ENCODE measurements at places on chromosomes 12 and 14.

DNA sequence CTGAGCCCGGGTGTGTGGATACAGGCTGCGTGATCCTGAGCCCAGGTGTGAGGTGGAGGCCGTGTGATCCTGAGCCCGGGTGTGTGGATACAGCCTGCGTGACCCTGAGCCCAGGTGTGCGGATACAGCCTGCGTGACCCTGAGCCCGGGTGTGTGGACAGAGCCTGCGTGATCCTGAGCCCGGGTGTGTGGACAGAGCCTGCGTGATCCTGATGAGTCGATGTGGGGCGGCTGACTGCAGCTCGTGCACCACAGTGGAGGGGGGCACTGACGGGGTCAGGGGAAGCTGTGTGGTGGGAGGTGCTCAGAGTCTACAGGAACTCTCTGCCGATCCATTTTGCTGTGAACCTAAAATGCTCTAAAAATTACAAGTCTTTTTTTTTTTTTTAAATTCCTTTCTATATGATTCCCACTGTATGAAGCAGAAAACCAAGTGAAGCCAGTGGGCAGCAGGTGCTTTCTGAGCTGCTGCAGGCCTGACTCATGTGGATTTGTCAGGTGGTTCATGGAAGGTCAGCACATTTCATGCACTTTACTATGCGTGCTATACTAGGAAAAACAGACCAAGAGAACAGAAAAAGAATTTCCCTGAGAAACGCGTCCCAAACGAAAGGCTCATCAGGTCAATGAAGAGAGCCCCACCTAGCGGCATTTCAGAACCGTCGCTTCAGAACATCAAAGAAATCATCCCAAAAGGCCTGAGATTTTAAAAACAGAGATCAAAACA is 19.3 kb downstream of the BRF1 start:
- DNase-seq = peak; percentile 81

- peak; percentile 68 for DNase-seq
These were observed at the start of gene STON2 for GRCh38 chr14:81400202-81400678. STON2 (minus strand) TSS chr14:81400324; CDS start chr14:81398382, 1,942 bp downstream.

DNA sequence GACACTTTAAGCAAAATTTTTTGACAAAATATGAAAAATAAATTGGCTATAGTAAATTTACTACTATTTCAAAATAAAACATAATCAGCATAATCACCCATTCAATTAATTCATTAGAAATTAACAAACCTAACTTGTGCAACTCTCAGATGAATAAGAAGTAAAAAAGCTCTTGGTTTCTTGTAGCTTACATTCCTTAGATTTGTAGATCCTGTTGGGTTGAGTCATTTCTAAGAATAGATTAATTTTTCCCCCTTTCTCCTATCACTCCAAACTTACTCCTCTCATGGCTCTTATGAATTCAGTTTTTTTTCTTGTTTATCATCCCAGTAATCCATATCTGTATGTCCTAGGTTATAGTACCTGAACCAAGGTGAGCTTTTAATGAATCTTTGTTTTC is 230.9 kb upstream of the LRIG3 start:
- peak; percentile 56 for DNase-seq

GRCh38 chr14:102779574-102780315 is 2.5 kb downstream of the TRAF3 start:
- DNase-seq = no peak

DNA sequence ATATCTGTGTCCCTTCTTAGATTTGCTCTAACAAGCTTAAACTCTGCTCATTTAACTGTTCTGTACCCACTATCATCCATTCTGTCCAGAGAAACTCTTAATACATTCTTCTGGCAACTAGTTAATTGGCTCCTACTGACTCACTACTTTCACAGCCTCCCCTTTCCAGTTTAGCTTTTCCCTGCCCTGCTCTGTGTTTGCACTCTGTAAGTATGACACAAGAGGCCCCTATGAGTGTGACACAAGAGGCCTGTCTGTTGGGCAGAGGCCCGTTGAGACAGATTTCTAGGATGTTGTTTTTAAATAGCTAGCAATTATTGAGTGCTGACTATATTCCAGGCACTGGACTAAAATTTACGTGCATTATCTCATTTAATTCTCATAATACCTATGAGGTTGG is 246.0 kb upstream of the DAAM1 start:
- peak; percentile 67 for DNase-seq

GRCh38 chr12:65568517-65568916 is 255.8 kb upstream of the HMGA2 start:
- DNase-seq = no peak

GRCh38 chr12:5808981-5809380 is 136.1 kb downstream of the ANO2 start:
- peak; percentile 70 for DNase-seq

- no peak for DNase-seq
These were observed 1.1 kb downstream of the DCTN2 start for GRCh38 chr12:57545809-57546437.

GRCh38 chr12:91964501-91964900 is 181.1 kb downstream of the BTG1 start:
- no peak for DNase-seq

DNA sequence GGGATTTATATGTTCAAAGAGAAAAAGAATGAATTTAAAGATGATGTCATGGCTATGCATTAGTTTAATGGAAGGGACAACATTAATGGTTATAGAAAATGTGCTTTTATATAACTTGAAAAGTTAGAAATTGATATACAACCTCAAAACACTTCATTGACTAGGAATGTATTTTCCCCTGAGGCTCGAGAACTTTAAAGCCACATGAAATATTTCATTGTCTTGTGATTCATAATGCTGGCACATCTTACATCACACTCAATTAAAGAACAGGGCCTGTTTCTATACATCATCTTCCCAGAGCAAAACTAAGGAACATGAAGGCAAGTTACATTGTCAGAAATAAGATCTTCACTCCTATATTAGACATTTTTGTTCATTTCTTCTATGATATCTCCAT is 35.2 kb upstream of the PAWR start:
- DNase-seq = peak; percentile 85

DNA sequence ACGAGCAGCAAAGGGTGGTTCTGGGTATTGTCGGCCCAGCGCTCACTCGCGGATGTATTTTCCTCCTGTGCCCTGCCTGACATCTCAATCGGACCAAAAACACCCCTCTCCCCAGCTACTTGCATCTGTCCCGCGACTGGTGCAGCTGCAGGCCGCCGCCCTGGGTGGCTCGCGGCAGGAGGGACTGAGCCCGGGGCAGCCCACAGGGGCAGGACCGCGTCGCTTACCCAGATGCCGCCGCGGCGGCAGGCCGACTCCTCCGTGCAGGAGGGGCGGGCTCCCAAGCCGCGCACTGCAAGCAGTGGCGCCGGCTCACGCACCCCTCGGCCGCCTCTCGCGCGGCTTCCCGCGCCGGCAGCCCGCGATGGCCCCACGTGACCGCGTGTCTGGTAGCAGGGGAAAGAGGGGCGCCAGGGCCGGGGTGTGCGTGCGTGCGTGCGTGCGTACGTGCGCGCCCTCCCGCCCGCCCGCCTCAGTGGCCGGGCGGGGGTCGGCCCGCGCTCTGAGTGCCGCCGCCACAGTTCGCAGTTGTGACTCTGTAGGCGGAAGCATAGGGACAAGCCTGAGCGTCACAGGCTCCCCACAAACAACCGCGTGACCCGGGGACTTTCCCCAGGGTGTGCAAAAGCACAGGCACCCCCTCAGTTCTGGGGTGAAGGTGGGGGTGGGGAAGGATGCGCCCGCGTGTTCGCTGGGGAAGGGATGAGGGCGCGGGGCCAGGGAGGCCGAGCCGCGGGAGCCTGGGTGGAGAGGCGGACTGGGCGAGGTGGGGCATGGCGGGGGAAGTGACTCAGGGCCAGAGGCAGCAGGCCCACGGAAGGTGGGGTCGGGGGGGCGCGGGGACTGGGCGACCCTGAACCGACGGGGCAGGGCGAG is at the start of gene ZBTB25:
ZBTB25 (minus strand) TSS at position 405 of the 876 bp plus-strand sequence. CDS start 13,305 bp downstream, outside the sequence.
- peak; percentile 99 for DNase-seq

- DNase-seq = peak; percentile 37
These were observed 17.0 kb upstream of the ERBB3 start for GRCh38 chr12:56062996-56063395.

DNA sequence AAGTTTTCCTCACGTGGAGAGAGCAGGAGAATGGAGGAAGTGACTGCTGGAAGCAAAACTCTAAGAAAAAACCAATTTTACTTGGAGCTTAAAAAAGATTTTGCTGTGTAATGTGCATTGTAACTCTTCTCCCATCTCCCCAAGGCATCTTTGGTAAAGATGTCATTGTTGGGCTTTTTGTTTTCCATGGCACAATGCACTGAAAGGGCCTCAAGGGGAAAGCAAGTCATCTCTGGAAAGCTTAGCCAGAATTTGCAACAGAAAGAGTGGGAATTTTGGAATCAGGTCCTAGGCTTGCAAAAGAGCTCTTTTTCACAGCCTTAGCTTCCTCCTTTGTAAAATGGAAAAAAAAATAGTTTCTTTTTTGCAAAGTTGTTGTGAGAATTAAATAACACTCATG is 7.9 kb upstream of the PPM1A start:
- no peak for DNase-seq

DNA sequence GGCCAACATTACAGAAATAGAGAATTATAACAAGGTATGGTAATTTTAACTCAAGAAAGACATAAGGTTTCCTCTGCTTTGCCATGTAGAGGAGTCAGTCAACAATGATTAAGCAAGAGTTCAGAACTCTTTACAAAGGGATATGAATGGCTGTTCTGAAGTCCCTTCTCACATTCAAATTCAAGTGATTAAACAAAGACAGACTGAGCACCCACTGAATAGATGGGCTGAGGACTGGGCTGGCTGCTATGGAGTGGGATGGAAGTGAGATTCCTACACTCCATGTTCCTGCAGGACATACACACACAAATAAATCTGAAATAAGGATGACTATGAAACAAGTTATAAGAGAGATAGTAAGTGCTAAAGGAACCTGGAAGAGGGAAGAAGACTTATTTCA is 199.0 kb upstream of the GRIP1 start:
- DNase-seq = no peak

GRCh38 chr12:4584281-4584680 is 22.3 kb downstream of the DYRK4 start:
- DNase-seq = no peak

- DNase-seq = peak; percentile 15
These were observed 53.5 kb downstream of the ADGRD1 start for GRCh38 chr12:131007031-131007739.

DNA sequence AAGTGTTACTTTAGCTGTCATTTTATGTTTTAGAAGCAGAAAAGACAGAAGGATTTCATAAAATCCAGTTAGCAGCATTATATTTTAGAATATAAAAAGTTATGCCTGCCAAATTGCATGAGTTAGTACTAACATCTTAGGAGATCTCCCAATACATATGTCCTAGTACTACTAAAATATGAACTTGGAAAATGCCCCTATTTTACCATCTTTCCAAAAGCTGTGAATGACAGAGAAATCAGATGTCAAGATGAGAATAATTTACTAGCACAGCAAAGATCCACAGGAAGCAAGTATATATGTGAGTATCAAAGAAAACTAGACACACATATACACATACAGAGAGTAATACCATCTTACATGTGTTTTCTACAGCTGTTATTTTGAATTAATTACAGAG is 196.9 kb downstream of the CPNE8 start:
- DNase-seq = no peak

DNA sequence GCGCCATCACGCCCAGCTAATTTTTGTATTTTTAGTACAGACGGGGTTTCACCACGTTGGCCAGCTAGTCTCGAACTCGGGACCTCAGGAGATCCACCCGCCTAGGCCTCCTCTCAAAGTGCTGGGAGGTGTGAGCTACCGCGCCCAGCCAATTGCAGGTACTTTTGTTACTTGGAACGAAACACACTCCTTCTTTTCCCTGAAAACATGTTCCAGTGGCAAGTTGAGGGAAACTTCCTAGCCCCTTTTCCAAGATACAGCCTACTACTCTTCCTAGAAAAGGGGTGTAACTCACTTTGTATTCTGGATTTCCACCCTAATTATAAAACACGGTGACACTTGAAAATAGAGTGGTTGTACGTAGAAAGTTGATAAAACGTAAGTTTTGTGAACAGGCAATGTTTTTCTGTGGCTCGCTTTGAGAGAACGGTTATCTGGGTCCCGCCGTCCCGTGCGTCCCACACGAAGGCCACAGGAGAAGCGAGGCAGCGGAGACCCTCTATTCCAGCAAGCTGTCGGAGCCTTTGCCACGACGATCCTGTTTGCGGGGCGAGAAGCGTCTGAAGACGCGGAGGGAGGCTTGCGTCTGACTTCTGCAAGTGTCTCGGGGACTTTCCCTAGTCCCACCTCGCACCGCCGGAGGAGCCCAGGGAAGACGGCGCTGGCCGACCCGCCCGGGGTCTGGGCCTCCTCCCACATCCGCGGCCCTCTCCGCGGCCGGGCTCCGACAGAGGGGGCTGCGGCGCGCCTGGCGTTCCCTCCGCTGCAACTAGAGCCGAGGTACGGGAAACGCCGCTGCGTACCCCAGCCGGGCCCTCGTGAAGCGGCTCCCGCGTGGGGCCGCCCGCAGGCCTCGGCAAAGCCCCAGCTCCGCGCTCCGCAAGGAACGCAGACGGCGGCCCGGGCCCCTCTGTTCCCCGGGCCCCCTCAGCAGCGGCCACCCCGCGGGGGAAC is 745 bp downstream of the CDCA4 start:
- peak; percentile 73 for DNase-seq

DNA sequence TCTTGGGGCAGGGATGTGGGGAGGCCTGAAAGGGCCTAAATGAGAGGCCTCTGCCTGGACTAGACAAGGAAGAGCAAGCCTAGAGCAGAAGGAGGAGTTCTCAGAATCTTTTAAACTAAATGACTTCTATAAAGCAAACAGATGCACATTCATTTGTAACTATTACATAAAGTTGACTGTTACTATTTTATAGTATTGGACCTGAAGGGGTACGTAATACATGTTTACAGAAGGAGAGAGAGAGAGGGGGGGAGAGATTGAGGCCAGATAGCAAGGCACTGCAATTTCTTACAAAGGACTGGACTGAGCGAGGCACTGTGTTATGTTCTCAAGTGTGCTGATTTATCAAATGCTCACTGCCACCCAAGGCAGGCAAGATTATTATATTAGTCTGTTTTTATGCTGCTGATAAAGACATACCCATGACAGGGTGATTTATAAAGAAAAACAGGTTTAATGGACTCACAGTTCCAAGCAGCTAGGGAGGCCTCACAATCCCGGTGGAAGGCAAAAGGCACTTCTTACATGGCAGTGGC is 215.8 kb upstream of the NOS1 start:
- DNase-seq = no peak

- DNase-seq = no peak
These were observed 43.9 kb downstream of the CCDC88C start for GRCh38 chr14:91373591-91374254.

- no peak for DNase-seq
These were observed 24.9 kb downstream of the KCNA5 start for GRCh38 chr12:5068619-5069018.

- DNase-seq = no peak
These were observed 13.5 kb downstream of the NFATC4 start for GRCh38 chr14:24381363-24382063.

GRCh38 chr14:98766818-98767217 is 505.2 kb downstream of the BCL11B start:
- DNase-seq = no peak
